ENCODE measurements at places on chromosomes 4 and X.

- DNase-seq, result no peak
Observed at GRCh38 chr4:119165767-119166166, 30.1 kb downstream of the MYOZ2 start.

GRCh38 chr4:77332696-77333270, 175.8 kb downstream of the CCNG2 start:
- no peak for DNase-seq

GRCh38 chr4:106527316-106527715, 158.7 kb upstream of the GIMD1 start:
- DNase-seq, result no peak

GRCh38 chrX:50813843-50814661, at the start of gene SHROOM4:
Gene SHROOM4, minus strand, starts transcription at chrX:50814194. Its CDS starts 176 bp downstream, at chrX:50814018.
- DNase-seq, result no peak

GRCh38 chrX:100410901-100411801, 1.1 kb upstream of the PCDH19 start:
- DNase-seq, result no peak

DNA sequence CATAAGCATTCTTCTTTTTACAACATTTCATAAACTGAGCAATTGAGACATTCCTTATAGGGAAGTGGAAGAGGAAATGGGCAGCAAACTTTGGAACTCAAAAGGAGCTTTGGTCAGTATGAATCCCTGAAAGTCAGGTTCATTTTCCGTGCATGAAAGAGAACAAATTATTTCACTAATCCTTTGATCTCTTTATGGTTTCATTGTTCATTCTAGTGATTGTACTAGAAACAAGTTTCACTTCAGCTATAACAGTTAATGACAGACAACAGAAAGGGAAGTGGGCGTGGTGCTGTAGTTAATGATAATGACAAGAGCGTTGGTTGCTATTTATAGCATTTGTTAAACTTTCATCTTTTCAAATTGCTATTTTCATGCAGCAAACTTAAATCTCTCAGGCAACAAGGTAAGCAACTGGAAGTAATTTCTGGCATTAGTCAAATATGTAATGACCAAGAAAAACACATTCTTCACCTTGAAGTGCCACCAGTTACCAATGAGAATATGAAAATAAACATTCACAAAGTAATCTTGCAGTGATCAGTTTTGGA, 98.4 kb downstream of the AREG start:
- no peak for DNase-seq

- no peak for DNase-seq
Observed at GRCh38 chr4:36841583-36842326, 402.8 kb upstream of the NWD2 start.

- DNase-seq, result no peak
Observed at GRCh38 chrX:774536-774935, 143.9 kb downstream of the SHOX start.

- no peak for DNase-seq
Observed at GRCh38 chr4:187172340-187172761, 448.7 kb upstream of the FAT1 start.

GRCh38 chrX:37776283-37776986, 3.4 kb upstream of the CYBB start:
- DNase-seq, result no peak

DNA sequence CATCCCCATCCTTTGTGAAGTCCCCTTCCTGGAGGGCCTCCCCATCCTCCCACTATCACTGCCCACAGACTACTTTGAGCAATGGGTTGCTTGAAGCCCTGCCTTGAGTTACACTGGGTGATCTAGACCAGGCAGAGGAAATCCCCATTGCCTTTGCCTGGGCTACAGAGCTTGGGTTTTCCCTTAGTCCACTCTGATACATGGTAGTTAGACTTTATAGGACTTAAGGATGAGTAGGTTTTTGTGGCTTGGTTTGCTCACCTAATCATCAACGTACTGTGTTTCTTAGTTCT, 56.6 kb downstream of the TMEM131L start:
- DNase-seq, result no peak

DNA sequence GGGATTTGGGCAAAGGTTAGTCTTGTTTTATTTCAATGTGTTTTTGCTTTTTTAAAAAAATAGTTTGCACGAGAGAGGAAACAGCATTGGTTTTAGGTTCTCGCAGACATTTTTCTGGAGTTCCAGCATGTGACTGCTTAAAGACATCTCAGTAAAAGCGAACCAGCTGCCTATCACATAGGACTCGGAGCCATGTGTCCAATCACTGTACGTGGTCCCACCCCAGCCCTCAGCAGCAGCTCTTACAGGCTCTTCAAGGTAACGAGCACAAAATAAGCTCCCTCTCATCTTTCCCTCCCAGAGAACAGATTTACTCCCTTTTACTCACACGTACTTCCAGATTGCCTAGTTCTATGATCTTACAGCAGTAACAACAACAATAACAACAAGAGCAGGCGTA, 68.7 kb downstream of the MCF2 start:
- no peak for DNase-seq

- no peak for DNase-seq
Observed at GRCh38 chr4:139331185-139331584, 28.9 kb upstream of the NDUFC1 start.

DNA sequence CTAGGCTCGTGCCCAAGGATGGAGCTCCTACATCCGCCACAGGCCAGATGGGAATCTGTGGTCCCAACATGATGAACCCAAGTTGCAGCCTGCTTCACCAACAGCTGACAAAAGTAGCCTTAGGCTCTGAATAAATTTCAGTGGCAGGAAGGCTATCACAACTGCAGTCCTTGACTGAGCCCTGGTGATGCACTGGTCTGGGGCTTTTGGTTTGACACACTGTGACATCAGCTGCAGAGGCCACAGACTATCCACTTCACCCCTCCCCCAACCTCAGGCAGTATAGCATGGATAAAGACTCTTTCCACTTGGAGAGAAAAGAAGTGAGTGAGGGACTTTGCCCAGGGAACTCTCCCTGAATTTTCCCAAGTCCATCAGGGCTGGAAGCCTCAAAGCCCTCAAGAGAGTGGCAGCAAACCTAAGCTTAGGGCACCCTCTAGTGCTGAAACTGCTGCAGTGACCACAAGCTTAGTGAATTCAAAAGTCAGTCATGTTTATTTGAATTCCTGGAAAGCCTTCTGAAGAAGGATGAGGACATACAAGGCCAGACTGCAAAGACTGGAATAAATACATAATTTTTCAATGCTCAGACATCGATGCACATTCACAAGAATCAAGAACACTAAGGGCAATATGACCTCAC, 135.0 kb upstream of the TENT5D start:
- no peak for DNase-seq

DNA sequence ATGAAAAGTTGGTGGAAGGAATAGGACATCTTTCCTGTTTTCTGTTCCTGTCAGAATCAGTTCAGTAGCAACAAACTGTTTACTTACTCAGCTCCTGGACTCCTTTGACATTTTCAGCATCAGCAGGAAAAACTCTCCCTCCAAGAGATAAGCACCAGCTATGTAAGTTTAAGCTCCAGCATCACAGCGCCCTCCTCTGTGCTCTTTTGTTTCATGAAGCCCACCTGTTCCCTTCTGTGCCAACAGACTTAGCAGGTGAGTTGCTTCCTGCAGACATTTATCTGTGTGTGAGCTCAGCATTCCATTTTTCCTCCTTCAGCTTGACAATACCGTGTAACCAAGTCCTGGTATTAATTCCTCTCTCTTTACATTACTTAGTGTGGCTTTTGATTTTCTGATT, 644.1 kb upstream of the AGA start:
- DNase-seq, result no peak

- DNase-seq, result no peak
Observed at GRCh38 chr4:182385897-182386296, 142.7 kb downstream of the TENM3 start.

- DNase-seq, result no peak
Observed at GRCh38 chr4:184028561-184029374, 123.7 kb downstream of the STOX2 start.

GRCh38 chr4:5237086-5237660, 185.9 kb downstream of the STK32B start:
- no peak for DNase-seq

DNA sequence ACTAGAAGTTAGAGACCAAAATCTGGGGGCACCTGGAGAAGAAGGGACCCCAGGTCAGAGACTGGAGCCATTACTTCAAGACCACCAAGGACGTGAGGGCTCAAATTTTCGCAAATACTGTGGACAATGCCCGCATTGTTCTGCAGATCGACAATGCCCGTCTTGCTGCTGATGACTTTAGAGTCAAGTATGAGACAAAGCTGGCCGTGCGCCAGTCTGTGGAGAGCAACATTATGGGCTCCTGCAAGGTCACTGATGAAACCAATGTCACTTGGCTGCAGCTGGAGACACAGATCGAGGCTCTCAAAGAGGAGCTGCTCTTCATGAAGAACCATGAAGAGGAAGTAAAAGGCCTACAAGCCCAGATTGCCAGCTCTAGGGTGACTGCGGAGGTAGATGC, 101.2 kb downstream of the NCAPG start:
- DNase-seq, result no peak

DNA sequence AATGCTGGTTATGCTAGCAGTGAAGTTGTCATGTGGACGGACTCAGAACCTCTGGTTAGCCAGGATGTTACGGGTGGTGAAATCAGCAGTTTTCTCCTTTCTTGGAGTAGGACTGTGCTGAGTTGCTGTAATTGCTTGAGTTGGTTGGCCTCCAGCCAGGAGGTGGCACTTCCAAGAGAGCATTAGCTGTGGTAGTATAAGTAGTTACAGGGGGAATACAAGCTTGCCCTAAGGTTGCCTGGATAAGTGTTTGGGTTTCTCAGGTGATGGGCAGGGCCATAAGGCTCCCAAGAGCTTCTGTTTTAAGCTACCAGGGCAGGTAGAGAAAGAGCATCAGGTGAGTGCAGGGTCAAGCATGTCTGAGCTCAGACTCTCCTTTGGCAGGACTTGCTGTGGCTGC, 103.0 kb downstream of the ZNF518B start:
- DNase-seq, result no peak

DNA sequence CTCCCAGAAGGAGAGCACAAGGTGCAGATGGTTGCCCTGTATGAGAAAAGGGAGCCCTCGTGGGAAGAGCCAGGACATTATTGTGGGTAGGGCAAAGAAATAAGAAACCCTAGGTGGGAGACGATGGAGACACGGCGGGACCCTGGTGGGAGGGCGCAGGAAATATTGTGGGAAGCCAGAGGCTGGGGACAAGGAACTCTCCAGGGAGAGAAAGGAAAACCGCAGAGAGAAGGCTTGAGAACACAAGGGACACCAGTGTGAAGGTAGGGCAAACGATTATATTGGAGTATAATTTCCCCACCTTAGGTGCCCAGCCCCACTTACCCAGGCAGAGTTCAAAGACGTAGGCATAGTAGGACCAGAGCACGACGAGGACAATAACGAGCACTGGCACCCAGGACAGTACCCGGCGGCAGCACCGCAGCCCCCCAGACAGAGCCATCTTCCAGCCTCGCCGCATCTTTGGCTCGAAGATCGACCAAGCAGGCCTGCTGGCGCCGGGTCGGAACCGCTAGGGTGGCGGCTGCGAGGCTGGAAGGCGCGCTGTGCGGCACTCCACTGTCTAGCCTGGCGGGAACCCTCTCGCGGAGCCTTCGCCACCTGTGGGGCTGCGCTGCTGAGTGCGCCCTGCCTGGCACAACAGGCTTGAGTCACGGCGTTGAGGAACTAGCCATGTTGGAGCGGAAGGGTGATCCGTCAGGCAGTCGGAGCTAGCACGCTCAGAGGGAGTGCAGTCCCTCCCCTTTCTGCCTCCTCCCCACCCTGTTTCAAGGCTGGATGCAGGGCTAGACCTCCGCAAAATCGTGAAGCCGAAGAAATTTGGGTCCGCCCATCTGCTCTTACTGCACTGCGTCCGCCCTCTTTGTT, at the start of gene ZDHHC15:
Gene ZDHHC15 (minus strand): TSS at position 473 of the 867 bp plus-strand sequence. CDS start 13 bp downstream, at position 460.
- DNase-seq, result peak; percentile 20

- DNase-seq, result no peak
Observed at GRCh38 chr4:47715716-47716416, 122.0 kb downstream of the CORIN start.

GRCh38 chrX:68826113-68826980, 2.5 kb upstream of the EFNB1 start:
- DNase-seq, result no peak

DNA sequence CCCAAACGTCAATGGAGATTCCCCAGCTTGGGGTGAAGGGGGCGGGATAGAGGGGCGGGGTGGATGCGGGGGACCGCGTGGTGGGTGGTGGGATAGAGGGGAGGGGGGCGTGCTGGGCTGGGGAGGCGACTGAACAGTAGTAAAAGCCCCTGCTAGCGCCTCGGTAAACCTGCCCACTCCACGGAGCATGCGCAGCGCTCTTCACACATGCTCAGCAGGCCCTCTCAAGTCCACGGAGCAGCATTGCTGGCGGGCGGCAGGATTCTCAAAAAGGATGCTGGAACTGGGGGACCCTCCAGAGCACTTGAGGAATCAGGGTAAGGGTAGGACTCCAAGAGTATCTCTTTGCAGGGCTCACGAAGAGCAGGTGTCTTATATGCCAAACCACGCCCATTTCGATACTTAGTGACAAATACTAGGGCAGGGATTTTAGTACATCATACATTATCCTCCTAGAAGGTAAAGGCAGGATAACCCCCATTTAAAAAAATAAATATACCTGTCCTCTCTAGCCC, 378 bp upstream of the RPS6KA6 start:
- peak; percentile 4 for DNase-seq

- no peak for DNase-seq
Observed at GRCh38 chr4:65656008-65656407, 14.3 kb downstream of the EPHA5 start.

DNA sequence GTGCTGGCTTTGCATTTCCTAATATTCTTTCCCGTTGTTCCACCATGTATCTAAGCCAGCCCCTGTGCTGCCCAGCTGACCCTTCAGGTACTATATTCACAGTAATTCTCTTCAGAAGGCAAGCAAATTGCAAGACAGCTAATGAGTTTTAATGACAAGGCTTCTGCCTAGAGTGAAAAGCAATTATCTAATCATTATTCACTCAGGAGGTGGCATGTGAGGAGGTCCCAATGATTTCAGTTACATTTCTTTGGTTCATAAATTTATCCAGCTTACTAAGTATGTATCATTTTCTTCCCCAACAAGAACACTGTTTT, 123.0 kb downstream of the RASGEF1B start:
- DNase-seq, result no peak

GRCh38 chr4:85005865-85006377, 39.4 kb upstream of the WDFY3 start:
- DNase-seq, result no peak

- no peak for DNase-seq
Observed at GRCh38 chrX:105451401-105451800, 230.9 kb upstream of the TEX13A start.

DNA sequence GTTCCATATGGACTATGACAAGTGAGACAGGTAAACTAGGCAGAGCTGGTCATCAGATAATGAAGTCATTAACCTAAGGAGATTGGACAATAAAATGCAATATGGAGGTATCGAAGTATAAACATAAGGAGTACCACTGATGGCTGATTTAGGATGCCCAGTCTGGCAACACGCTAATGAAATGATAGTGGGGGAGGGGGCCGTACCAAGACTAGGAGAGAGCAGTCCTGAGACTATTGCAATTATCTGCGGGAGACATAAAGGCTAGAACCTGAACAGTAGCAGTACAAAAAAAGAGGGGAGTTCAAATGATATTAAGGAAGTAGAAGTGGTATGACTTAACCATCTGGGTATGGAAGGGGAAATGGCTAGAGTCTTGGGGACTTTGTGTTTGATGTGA, 2.3 kb downstream of the F9 start:
- no peak for DNase-seq

GRCh38 chr4:142126890-142127497, 490.6 kb downstream of the IL15 start:
- DNase-seq, result peak; percentile 39

Data from T-cell (primary cell).